ENCODE measurements at places on chromosomes 16 and 17.
A peak's percentile ranks its signal among the peaks of the same experiment; 100 is the strongest.

- no peak for DNase-seq
Measured at GRCh38 chr17:44928950-44929720, 13.8 kb upstream of the GFAP start.

- DNase-seq = no peak
Measured at GRCh38 chr17:73875346-73875745, 231.1 kb upstream of the SDK2 start.

DNA sequence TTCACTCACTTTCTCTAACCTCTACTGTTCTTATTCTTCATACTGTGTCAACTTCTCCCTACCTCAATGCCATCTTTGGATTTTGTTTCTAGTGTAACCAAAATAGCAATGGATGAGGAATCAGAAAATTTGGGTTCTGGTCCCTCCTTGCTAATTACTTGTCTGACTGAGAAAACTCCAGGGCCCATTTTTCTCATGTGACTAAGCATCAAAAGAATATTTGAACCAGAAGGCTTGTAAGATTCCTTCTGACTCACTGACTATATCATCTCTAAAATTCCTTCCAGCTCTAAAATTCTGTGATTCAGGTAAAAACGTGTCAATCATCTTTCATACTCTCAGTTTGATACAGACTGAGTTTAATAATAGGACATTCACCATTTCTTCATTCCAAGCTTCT, 57.9 kb downstream of the BRIP1 start:
- peak; percentile 39 for DNase-seq

DNA sequence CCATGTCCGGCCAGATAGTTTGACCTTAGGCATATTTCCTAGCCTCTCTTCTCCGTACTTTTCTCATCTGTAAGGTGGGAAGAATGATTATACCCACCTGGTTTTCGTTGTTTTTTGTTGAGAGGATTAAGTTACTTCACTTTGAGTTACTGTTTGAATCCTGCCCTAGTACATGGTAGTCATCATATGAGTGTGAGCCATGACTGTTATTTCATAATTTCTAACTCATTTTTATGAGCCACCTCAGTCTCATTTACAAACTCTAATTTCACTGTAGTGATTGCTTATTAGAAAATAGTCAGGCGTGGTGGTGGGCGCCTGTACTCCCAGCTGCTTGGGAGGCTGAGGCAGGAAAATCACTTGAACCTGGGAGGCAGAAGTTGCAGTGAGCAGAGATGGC, 45.1 kb downstream of the YPEL2 start:
- no peak for DNase-seq

DNA sequence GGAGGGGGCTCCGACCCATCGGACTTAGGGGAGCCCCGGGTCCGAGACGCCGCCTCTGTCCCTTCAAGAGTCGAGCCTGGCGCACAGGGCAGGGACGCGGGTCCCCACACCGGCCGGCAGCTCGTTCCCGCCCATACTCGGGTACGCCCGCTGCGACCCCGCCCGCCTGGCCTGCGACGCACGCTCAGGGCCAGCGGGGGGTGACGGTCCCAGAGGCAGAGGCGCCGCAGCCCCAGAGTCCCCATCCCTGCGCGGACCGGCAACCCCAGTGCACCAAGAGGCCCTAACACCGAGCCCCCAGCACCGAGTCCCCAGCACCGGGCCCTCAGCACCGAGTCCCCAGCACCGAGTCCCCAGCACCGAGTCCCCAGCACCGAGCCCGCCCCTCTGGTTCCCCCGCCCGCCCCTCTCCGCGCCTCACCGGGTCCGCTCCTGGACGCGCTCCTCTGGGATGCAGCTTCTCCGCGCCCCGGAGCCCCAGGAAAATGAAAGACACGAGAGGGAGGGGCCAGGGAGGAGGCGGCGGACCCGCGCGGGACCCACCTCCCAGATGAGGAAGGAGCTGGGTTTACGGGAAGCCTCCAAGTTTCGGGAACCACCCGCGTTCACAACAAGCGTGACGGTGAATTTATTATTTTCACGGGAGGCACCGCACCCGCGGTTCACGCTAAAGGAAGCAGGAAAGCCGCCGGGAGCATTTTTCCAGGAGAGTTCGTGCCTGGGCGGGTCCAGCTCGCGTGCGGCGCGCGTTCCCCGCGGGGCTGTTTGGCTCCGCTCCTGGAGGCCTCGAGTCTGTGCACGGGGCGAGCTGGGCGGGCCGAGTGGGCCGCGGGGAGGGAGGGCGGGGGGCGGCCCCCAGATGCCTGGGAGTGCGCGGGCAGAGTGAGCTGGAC, at the start of gene SECTM1:
TSS of gene SECTM1 (minus strand) at position 488 of the 893 bp plus-strand sequence. CDS start 6,526 bp downstream, outside the sequence.
- peak; percentile 80 for DNase-seq

DNA sequence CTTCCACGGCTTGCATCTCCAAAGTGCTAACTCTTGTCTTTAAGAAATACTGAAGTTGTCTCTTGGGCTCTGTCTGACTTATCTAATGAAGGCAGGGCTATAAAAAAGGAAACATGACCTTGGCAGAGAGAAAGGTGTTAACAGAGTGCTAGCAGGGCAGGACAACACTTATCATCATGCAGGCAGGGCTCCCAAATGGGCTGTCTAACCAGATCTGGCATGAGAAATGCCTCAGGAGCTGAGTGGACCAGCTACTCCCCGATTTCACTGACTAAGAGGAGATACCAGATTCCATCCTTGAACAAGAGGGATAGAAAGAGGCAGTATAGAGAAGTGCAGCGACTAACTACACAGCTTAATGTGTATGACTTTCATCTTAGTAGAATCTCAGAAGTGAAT, 32.6 kb downstream of the PMP22 start:
- DNase-seq = no peak

DNA sequence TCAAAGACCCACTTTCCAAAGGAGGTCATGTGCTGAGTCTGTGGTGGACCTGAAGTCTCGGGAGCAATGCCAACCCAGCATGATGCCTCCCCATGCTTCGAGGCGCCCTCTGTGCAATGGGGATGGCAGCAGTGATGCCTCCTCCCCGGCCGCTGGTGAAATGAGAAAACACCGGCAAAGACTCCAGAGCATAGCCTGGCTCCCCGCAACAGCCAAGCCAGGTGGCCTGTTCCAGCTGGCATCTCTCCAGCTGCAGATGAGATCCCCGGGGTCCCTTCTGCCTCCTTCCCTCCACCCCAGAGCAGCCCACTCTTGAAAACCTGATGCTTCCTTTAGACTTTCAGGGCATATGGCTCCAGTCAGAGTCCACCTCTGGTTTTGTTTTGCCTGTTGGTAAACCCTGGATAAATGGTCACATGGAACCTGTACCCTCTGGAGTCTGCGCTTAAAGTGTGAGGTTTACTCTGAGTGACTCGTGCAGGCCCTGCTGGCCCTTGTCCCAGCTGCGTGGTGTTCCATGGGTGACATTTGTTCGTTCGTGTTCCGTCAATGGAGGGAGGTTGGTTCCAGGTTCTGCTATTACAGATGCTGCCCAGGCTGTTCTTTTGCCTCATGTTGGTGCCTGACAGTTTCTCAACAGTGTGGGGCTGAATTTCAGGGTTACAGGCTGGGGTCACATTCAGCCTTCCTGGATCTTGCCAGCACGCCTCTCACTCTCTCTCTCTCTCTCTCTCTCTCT, 181.8 kb upstream of the CIBAR2 start:
- no peak for DNase-seq

DNA sequence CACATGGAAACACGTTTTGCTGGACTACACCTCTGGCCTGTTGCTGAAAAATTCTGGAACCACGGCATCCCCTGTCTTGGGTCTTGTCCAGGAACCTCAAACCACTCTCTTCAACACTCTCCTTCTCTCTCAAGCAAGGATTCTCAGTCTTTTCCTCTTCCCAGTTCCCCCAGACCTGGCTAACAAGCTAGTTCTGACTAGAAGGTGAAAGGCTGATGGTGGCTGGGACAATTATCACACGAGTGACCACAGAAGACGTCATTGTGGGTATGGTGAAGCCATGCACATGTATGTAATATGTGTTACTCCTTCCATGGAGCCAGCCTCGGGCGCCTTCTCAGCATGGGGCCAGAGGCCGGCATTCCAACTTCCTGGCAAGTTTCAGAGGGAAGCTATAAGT, 123.0 kb downstream of the CDYL2 start:
- no peak for DNase-seq

- no peak for DNase-seq
Measured at GRCh38 chr17:19660219-19660870, 11.8 kb downstream of the ALDH3A2 start.

DNA sequence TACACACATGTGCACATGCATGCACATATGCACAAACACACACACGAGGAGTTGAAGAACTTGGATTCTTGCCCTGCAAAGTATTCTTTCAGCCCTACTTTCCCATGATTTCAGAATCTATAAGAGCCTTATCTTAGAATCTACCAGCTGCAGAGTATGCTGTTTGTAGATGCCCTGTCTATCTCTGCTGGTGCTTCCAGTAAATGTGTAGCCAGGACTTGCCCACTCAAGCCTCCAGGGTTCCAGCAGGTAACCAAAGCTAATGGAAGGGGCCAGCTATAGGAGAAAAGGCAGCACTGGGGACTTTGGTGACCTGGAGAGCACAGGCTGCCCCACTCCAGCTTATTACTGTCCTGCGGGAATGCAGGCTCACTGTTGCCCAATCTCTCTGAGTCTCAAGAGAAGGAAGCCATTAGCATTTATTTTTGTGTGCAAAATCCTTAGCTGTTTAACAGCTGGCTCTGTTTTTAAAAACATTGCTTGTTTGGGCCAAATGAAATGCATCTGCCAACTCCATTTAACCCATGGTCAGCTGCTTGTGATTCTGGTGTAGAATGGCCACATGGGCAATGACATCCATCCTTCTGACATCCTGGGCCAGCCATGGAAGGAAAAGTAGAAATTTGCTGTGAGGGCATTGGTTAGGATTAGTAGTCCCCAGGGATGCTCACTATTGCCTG, 28.6 kb upstream of the XYLT1 start:
- DNase-seq = peak; percentile 36

DNA sequence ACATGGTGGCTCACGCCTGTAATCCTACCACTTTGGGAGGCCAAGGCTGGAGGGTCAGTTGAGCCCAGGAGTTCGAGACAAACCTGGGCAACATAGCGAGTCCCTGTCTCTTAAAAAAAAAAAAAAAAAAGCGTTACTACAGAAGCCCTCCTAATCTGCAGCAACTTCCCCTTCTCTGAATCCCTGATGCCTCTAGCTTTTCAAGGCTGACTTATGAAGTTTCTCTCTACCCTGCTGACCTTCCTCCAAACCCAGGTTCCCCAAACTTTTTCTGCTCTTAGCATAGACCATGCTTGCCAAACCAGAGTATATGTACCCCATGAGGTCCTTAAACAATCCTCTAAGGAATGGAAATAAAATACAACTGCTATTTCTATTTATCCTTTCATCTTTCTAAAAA, 16.4 kb downstream of the LYRM1 start:
- no peak for DNase-seq

GRCh38 chr16:74521691-74522090, 85.2 kb downstream of the GLG1 start:
- DNase-seq = peak; percentile 45

DNA sequence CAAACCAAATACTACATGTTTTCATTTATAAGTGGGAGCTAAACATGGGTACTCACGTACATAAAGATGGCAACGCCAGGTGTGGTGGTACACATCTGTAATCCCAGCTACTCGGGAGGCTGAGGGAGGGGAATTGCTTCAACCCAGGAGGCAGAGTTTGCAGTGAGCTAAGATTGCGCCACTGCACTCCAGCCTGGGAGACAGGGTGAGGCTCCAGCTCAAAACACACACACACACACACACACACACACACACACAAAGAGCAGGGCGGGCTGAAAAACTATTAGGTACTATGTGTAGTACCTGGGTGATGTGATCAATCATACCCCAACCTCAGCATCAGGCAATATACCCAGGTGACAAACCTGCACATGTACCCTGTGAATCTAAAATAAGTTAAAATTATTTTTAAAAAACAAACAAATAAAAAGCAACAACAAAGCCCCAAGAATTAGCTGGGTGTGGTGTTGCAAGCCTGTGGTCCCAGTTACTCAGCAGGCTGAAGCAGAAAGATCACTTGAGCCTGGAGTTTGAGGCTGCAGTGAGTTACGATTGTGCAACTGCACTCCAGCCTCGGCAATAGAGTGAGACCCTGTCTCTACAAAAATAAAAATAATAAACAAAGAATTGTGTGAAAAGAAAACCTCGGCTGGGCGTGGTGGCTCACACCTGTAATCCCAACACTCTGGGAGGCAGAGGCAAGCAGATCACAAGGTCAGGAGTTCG, 11.9 kb upstream of the FAAP100 start:
- DNase-seq = no peak

DNA sequence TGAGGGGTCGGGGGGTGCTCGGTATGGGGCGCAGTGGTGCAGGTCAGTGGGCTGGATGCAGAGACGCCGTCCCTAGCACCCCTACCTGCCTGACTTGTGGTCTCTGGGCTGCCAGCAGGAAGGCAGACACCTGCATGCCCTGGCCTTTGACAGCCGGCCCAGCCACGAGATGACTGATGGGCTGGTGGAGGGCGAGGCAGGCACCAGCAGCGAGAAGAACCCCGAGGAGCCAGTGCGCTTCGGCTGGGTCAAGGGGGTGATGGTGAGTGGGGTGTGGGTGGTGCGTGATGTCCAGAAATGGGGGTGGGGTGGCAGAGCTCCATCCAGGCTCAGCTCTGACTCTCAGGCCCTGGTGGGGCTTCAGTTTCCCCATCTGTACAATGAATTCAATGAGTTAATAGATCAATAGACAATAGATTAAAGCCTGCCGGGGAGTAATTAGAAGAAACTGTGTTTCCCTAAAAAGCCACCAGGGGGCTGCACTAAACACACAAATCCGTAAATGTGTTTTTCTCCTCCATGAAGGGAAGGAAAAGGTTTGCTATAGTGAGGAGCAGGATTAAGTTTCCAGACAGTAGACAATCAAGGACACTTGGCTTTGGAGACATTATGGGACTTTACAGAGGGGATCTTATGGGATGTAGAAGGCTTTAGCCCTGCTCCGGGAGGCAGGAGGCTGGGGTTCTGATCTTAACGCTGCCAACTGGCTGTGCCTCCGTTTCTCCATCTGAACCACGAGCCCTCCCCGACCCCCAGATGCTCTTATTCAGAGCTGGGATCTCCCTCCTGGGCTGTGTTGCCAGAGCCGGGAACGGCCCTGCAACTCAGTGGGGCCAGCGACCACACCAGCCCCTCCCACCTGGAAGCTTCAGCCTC, 2.2 kb downstream of the SLC12A3 start:
- peak; percentile 83 for DNase-seq

DNA sequence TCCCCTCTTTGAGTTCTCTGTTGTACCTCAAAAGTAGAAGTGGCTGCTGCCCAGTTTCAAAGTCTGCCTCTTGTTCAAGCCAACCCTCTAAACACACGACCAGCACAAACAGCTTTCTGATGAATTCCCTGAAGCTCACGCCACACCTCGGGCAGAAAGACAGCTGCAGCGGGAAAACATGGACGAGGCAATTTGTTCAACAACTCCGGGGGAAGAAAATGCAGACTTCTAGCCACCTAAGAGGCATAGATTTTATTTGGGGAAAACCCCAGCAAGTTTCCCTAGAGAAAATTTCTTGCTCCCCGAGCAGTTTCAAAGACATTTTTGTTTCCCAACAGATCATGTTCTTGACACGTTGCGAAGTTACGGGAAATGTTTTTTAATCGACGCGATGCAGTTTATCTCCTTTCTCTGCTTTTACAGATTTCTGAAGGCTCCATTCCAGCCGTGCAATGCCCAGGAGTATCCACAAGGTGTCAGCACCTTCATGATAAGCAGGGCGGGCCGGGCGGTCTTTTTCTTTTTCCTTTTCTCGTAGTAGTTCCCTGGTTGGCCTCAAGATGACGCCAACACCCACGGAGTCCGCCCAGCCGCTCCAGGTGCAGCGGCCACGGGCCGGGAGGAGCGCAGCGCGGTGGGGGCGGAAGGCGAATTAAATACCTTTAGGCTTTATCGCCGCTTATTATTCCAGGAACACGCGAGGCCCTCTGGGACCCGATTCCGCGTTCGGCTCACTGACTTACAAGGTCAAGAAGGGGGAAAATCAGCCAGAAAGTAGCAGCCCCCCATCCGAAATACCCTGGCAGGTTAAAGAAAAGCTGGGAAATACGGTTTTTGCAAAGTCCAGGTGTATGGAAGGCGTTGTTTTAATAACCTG, 2.9 kb upstream of the FOXC2 start:
- DNase-seq = peak; percentile 89

Measured in GM03348 (cell line).